Foreskin keratinocyte (primary cell): ENCODE measurements at places on chromosomes 13 and 19.

- no peak for DNase-seq
Measured at GRCh38 chr19:54420383-54421168, 5.3 kb downstream of the TTYH1 start.

DNA sequence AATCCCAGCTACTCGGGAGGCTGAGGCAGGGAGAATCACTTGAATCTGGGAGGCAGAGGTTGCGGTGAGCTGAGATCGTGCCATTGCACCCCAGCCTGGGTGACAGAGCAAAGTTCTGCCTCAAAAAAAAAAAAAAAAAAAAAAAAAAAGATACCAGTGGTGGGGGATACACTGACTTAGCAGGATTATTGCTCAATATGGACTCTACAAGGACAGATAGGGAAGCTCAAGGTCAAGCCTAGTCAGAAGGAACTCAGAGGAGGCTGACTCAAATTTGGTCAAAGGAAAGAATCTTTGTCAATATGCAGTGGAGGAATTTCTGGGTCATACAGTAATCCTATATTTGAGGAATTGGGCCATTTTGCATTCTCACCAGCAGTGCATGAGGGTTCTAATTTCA is 6.7 kb upstream of the DIAPH3 start:
- no peak for DNase-seq

DNA sequence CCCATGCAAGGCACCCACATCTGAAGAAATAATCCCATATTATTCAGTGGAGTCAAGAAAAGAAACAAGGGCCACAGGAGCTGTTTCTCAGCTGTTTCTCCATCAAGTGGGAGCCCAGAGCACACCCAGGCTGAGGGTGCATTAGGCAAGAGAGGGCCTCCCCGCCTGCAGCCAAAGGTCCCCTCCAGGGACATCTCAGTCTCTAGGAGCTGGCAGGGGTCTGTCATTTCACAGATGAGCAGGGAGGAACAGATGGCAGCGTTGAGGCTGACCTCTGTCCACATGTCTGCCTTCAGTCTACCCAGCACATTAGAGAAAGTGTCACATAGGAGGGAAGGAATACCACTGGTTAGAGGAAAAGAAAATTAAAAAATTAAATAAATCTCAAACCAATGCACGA is 157.7 kb downstream of the ZNF536 start:
- DNase-seq, result no peak

GRCh38 chr13:38647312-38647711 is 39.6 kb upstream of the FREM2 start:
- DNase-seq, result no peak

- no peak for DNase-seq
Measured at GRCh38 chr19:8127311-8127710, 22.1 kb downstream of the FBN3 start.

- DNase-seq, result no peak
Measured at GRCh38 chr13:50668691-50669271, 174.7 kb downstream of the DLEU7 start.

- no peak for DNase-seq
Measured at GRCh38 chr13:50200569-50200968, 185.3 kb downstream of the KCNRG start.

GRCh38 chr13:43266936-43267615 is 243.7 kb downstream of the DNAJC15 start:
- DNase-seq, result no peak

DNA sequence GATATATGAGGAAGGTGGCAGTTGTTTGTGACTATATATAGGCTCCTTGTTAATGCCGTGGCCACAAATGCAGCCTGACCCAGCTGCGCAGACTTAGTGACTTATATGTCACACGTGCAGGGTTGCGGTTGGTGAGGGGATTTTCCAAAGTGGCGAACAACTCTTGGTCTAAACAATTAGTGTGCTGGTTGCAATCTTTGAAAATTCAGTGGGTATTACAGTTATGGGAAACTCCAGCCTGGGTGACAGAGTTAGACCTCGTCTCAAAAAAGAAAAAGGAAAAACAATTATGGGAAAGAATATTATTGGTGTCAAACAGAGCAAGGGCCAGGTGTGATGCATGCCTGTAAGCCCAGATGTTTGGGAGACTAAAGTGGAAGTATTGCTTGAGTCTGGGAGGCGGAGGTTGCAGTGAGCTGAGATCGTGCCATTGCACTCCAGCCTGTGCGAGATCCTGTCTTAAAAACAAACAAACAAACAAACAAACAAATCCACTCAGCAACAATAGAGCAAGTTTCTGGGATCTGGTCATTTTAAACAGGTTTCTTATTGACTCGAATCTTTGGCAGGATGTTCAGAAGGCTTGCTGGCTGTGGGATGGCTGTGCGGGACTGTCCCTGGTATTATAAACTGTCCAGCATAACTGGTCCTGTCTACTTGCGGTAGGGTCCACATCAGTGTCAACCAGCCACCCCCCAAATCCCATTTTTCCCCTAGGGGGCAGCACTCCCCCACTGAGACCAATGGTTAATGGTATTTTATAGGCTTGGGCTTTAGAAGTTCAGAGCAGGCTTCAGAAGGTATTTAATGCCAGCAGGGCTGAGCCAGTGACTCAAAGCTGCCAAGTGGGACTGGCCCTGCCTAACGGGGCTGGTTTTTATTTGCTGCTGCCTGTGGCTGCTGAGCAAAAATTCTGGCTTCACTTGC is 15.4 kb downstream of the RELB start:
- peak; percentile 17 for DNase-seq

GRCh38 chr13:91136806-91137205 is 210.7 kb upstream of the MIR17HG start:
- no peak for DNase-seq

GRCh38 chr13:39196965-39197646 is 158.8 kb downstream of the NHLRC3 start:
- DNase-seq, result no peak

- DNase-seq, result no peak
Measured at GRCh38 chr13:78867655-78868054, 208.7 kb upstream of the OBI1 start.

DNA sequence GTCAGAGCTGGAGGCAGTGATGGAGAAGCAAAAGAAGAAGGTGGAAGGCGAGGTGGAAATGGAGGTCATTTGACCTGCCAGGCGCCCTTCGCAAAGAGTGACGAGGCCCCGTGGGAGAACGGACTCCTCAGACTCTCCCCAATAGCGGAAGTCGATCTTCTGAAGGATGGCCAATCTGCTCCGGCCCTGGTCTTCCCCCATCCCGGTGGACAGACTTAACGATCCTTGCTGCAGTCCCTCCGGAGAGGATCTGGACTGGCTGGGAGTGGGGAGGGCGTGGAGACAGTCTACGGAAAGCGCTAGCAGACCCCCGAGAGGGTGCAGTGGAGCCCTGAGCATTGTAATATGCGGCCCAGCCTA is 11.9 kb downstream of the EPS8L1 start:
- no peak for DNase-seq

- DNase-seq, result no peak
Measured at GRCh38 chr13:48817166-48817802, 158.4 kb upstream of the FNDC3A start.
